ENCODE measurements at places on chromosomes 6 and 20.

DNA sequence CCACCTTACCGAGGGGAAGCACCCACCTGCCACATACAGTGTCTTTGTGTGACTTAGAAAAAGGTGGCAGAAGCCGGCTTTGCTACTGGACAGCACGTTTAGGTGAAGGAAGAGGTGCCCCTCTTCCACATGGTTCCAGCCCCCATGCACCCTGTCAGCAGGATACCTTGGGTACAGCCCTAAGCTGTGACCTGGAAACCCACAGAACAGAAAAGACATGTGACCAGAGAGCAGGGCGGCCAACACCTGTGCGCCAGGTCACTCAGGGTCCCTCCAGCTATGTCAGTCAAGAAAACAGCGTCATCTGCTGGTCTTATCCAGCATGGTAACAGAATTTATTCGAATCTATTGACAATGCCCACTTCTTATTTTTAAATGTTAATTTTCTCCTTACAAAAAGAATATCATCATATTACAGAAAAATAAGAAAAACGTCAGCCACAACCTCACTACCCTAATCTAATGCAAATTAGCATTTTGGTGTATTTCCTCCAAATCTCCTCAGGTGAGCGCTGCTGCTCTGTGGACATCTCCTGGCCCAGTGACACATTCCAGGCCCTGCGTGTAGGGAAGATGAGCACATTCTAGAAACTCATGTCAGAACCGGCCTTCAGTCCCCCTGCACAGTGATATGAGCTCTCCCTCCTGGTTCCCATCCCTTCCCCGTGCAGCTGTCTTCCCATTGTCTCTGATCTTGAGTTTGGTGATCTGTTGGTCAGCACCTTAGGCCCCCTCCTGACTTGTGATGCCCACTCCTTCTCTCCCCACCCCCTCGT, 37.2 kb downstream of the GTF2H5 start:
- peak; percentile 31 for DNase-seq

DNA sequence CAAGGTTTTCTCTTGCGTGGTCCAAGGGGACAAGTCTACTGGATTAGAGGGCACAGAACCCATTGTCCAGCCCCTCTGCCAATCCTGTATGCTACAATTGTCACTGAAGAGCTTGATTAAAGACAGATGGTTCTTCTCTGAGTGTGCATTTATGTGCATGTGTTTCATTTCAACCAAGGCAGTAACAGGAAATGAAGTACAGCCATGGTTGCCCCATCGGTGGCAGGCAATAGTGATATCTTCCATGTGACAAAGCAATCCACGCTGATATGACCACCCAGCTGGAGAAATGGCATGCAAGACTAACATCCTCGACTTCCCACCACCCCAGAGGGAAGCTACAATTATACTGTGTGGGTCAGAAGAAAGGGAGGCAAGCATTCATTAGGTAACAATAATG, 85.5 kb downstream of the UNC5CL start:
- no peak for DNase-seq

DNA sequence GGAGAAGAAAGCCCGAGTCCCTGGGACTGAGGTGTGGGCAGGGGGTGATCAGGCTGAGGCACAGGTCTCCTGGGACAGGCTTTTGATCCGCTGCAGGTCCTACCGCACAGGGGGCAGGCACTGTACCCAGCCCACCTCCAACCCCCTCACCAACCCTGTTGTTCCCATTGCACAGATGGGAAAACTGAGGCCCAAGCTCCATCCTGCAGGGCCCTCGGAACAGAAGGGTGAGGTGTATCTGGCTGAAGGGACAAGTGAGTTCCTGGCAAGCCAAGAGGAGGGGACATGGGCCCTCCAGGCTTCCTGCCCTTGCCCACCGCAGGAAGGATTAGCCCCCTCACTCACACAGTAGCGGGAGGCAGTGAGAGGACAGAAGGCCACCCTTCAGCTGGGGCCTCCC, 16.5 kb upstream of the SPDEF start:
- DNase-seq, result no peak

- no peak for DNase-seq
Observed at GRCh38 chr20:3374296-3374695, 33.2 kb downstream of the DNAAF9 start.

GRCh38 chr6:20565342-20565741, 31.1 kb downstream of the CDKAL1 start:
- no peak for DNase-seq

- peak; percentile 45 for DNase-seq
Observed at GRCh38 chr20:18058661-18059467, 1.1 kb upstream of the OVOL2 start.

DNA sequence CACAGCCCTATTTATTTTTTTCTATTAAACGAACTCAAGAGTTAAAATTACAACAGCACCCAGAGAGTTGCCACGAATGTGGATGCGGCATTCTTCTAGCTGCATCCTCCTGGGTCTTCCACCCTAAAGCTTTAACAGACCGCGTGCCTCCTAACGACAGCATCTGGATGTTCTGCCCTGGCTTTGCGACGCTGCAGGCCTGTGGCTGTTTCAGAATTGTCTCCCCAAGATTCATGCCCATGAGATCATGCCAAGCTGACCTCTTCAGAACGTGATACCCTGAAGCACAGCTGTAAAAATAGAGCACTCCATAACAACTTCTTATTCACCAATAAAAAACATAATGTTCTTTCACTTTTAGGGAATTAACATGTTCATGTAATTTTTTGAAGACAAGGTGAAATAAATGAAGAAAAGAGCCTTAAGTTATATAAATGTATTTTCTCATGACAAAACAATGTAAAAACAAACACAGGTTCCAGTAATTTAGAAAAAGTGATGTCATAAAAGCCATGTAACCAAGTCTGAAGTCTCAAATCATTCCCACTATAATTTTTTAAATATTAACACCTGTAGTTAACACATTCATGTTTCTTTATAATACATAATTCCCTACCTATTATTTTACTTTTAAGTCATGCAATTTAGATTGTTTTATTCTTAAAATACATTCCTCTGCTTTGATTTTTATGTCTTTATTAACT, 26.5 kb downstream of the HIVEP2 start:
- DNase-seq, result no peak

DNA sequence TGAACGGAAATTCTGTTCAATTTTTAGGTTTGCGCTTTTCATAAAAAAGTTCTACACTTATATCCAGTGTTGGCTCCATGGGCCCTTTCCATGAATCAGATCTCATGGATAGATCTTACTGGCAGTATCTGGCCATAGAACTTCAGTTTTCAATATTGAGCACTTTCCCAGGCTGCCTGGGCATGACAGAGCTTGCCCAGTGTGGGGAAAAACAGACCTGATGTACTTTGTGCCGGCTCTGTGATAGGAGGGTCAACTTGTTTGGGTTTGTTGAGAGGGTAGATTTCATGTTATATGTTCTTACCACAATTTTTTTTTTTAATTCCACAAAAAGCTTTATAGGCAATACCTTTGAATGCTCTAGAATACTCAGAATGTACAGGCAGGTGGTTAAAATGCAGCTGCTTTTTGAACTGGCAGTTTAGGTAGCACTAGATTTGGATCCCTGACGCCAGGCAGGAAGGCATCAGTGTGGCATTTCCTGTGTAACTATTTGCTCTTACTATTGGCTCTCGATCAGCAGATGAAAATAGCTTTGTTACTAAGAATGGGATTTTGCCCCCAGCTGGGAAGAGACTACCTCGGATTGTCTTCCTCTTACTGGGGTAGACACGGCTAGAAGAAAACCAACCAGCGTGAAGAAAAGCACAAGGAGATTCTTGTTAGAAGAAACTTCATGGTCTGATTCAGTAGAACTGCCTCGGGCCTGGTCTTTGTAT, 404.9 kb upstream of the SOX4 start:
- DNase-seq, result no peak

- DNase-seq, result no peak
Observed at GRCh38 chr6:32288426-32288825, 64.6 kb upstream of the NOTCH4 start.

DNA sequence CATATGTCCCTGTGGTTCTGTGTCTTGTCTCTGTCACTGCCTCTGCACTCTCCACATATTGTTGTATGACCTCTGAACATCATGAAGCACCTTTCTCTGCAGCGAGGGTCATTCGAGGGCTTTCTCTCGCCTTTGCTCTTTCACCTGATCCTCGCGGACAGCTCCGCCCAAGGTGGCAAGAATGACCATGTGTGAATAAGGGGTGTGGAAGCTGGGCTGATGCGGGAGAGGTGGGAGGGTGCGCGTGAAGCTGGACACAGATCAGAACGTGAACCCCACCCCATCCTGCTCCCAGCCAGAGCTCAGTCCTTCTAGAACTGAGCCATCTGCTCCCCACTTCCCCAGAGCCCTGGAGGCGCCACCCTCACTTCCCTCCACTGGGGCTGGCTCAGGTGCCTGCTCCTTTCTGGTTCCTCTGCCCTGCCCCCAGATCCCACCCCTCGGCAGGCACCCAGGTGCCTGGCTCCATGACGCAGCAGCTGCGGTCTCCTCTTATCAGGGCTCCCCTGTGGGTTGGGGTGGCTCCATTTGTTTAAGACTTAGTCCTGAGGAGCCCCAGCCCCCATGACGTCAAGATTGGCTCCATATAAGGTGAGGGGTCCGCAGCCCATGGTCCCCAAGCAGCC, at the start of gene MUCL3:
TSS of gene MUCL3 (plus strand) at position 613 of the 626 bp plus-strand sequence. CDS start 27 bp downstream, outside the sequence.
- DNase-seq, result no peak

DNA sequence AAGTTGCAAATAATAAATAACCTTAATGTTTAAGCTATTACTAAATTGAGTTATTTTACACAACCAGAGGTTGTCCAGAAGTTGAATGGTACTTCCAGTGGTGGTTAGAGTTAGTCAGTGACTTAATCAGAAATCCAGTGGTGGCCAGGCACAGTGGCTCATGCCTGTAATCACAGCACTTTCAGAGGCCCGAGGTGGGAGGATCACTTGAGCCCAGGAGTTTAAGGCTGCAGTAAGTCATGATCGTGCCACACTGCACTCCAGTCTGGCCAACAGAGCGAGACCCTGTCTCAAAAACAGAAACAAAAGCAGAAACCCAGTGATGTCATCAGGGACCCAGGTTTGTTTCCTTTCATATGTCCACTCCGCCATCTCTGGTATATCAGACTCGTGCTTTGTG, 35.0 kb downstream of the TSPYL4 start:
- DNase-seq, result no peak

- DNase-seq, result no peak
Observed at GRCh38 chr20:33124261-33124660, 43.7 kb upstream of the BPIFA2 start.

- DNase-seq, result no peak
Observed at GRCh38 chr6:34102099-34102656, 43.7 kb downstream of the GRM4 start.

DNA sequence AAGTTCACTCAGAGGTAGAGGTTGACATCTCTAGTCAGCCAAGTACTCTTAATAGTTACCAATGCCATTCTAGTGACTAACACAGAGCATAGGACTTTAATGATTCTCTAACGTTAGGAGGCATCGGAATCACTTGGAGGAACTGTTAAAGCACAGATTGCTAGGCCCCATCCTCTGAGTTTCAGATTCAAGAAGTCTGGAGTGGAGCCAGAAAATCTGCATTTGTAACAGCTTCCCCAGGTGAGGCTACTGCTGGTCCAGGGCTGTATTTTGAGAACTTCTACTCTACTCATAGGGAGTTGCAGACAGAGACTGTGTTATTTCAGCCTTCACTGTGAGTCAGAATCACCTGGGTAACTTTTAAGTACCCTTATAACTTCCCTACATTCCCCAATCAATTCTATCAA, 5.7 kb downstream of the LMBRD1 start:
- no peak for DNase-seq

GRCh38 chr6:124670801-124671200, 291.4 kb upstream of the RNF217 start:
- no peak for DNase-seq

DNA sequence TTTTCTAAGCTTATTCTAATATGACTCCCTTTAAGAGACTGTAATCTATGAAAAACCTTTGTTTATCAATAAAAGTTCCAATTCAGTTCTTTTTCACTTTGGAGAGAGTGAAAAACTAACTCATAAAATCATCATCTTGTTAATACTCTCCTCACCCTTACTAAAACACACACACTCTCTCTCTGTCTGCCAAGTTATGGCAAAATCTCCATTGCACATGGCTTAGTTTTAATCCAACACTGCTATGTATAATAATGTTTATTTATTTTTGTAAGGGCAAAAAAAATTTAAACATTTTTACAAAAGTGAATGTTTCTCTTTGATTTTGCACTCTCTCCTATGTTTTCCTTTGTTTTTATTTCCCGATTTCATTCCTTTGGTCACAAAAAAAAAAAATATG, 253.2 kb downstream of the BMP7 start:
- DNase-seq, result no peak

- DNase-seq, result no peak
Observed at GRCh38 chr6:45327956-45328522, at the start of gene RUNX2. TSS of gene RUNX2 (plus strand) at chr6:45328330. CDS start at chr6:45328727, 397 bp downstream.

DNA sequence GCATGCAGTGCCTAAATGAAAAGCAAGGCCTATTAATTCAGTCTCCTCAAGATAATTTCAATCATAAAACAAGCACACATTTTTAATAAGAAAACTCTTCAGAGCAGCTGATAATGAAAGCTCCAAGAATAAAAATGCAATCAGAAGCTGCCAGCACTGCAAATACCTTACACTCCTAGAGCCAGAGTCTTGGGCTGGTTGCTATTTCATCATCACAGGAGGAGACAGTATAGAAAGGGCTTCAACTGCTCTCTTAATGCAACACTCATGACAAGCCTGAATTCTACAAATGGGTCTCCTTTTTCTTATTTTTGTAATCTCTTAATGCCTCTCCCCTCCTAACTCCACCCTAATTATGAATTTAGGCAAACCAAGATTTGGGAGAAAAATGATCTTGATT, 11.2 kb upstream of the MC3R start:
- no peak for DNase-seq

- no peak for DNase-seq
Observed at GRCh38 chr6:132087391-132087790, 136.2 kb upstream of the CCN2 start.

- DNase-seq, result no peak
Observed at GRCh38 chr6:46909371-46909770, 12.4 kb downstream of the ADGRF5 start.

DNA sequence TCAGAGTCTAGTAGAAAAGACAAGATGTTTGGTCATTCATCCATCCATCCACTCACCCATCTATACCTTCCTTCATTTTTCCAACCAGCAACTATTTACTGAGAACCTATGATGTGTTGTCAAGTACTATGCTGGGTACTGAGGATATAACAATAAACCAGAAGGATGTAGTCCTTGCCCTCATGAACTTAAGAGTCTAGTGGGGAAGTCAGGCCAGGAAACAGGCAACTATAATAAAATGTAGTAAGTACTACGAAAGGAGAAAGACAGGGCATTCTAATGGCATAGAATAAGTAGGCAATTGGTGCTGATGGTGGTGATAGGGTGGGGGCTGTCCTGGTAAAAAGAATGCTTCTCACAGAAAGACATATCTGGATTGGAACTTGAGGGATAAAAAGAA, 245.7 kb downstream of the BTBD9 start:
- no peak for DNase-seq

- DNase-seq, result no peak
Observed at GRCh38 chr6:135210632-135211305, 29.7 kb downstream of the MYB start.

Measured in Calu3 (cell line).